CD4-positive, alpha-beta memory T cell (primary cell): ENCODE measurements at places on chromosomes 4 and X.

- no peak for DNase-seq
Observed at GRCh38 chr4:150482581-150482980, 99.4 kb upstream of the MAB21L2 start.

DNA sequence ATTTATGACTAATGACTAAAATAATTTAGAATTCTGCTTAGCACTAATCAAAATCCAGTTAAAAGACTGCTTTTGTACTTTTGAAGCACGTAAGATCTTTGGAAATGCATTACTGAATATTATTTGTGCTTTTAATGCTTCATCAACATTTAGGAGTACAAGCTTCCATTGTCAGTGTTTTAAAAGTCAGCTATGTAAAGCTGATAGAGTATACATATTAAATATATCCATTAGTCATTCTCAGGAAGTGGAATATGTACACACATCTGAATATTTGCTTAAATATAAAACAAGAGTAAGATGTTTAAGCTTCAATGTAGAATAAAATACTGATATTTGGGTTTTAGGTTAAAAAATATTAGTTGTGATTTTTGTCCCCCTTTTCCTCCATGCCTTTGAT, 54.1 kb downstream of the ANK2 start:
- DNase-seq: no peak

GRCh38 chr4:17376205-17376604, 135.7 kb downstream of the QDPR start:
- DNase-seq: no peak

DNA sequence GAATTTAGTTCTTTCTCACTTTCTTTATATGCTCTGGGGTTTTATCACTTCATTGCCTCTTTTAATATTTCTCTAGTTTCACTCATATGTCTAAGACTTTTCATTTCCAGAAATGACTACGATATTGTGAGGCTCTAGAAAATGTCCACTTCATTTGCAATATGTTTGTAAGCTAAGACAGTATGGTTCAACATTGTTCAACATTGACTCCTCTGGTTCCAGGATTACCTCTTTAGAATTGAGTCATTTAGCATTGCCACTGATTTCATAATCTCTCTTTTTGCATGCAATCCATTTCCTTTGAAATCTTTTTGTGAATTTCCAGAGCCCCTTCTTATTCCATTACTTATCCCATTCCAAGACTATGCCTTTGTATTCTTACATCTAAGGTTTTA, 32.3 kb downstream of the BBS12 start:
- DNase-seq: no peak

DNA sequence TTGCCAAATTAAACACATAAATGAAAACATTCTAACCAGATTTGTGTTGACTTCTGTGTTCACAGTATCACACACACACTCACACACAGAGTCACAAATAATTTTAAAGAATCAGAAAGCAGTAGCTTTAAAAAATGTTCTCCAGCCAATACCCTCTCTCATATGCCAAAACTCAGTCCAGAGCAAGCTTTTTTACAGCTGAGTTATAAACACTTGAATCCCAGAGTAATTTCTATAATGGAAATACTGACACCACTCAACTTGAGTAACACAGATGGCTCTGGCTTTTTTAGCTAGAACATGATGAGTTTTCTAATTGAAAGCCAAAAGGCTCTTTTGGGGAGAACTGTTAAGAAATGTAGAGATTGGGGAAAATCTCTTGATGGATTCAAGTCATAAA, 100.8 kb downstream of the DOCK11 start:
- DNase-seq: no peak

GRCh38 chrX:105314458-105314857, 94.0 kb upstream of the TEX13A start:
- no peak for DNase-seq

DNA sequence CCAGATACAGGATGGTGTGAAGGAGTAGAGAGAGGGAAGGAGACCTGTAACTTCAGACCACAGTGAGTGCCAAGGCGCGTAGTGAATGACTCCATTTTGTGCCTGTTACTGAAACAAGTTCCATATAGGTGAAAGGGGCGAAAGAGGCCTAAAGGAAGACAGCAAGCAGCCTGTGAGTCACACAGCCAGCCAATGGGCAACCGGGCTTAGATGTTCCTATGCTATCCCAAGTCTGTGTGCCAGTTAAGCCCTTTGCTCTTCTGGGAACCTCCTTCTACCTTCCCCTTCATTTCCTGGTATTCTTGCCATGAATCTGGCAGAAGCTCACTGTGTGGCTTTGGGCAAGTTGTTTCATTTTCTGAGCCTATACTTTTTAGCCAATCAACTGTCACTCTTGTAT, 161.8 kb upstream of the LDB2 start:
- no peak for DNase-seq

DNA sequence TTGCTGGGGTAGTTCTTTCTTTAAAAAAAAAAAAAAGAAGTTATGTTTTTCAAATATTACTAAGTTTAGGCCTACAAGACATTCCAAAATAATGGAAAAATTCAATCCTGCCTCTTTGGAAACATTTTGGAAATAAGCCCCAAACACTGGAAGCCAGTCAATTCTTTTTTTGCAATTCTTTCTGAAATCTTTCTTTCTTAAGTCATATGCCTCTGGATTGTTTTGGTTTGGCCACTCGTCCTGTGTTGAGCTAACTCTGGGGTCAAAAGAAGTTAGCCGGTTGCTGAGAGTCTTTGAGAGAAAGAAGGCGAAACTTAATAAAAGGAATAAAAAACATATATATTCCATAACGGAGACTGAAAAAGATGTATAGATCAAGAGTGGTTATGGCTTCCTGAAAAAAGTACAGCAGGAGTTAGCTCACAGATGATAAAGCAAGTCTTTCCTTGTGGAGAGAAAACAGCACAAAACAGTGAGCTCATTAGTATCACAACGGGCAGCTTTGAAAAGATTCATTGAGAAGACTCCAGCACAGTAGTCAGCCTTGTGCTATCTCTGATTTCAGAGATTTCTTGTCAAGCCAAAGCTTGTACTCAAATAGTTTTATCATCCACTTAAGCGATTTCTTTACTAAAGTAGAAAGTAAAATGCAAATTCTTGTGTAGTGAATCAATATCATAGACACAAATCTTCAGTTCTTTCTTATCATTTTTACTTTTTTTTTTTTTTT, 64.8 kb downstream of the PLS3 start:
- no peak for DNase-seq

GRCh38 chrX:109914114-109914849, 88.6 kb upstream of the TMEM164 start:
- no peak for DNase-seq
